NCI-H460 (cell line): ENCODE measurements at places on chromosomes 6 and 20.
A peak's percentile ranks its signal among the peaks of the same experiment; 100 is the strongest.

- peak; percentile 65 for DNase-seq
These were observed 108.2 kb upstream of the GMDS start for GRCh38 chr6:2353412-2354137.

DNA sequence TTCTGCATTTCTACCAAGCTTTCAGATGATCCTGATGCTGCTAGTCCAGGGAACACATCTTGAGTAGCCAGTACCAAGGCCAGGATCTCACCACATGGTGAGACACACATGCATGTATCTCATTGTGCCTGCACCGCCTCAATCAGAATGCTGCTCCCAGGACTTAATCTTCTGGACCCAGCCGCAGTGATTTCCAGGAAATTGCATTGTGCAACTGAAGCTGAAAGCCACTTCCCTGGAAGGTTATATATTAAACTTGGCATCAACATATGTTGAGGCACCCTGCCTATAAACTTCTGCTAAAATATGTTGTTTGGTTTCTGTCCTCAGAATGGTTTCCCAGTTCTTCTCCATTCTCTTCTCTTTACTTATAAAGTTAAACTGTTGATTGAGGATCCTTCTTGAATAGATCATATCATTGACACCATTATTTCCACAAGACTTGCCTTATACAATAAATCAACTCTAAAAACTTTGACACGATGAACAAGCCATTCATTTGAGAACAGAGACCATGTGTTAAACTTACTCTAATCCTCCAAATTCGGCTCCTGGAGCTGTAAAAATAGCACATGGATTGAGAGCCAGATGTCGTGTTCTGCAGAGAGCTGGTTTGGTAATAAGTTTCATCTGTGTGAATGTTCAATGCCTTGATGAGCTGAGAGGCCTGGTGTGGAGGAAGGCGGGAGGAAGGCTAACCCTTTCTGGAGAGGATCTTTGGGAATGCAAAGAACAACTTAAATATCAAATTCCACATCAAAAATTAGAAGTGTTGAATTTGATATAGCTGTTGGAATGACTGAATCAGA is 65.0 kb upstream of the PCSK2 start:
- no peak for DNase-seq

GRCh38 chr6:13413466-13413862 is 73.9 kb downstream of the GFOD1 start:
- no peak for DNase-seq

DNA sequence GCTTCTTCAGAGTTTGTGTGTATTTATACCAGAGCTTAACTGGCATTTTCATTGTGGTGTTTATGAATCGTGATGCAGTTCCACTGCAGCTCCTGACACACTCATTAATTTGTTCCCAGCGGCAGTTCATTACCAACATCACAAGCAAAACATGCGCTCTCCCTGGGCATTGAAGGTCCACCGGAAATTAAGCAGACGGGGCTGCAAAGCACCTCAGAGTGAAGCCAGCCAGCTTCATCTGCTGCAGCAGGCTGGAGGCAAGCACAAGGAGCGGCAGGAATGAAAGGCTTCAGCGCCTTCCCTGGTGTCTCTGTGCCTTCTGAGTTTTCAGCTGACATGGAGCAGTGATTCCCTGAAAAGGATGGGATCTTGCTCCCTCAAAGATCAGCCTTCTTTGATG is 246.0 kb upstream of the SPTLC3 start:
- no peak for DNase-seq

GRCh38 chr20:58715391-58715800 is 22.8 kb downstream of the NPEPL1 start:
- DNase-seq: no peak

DNA sequence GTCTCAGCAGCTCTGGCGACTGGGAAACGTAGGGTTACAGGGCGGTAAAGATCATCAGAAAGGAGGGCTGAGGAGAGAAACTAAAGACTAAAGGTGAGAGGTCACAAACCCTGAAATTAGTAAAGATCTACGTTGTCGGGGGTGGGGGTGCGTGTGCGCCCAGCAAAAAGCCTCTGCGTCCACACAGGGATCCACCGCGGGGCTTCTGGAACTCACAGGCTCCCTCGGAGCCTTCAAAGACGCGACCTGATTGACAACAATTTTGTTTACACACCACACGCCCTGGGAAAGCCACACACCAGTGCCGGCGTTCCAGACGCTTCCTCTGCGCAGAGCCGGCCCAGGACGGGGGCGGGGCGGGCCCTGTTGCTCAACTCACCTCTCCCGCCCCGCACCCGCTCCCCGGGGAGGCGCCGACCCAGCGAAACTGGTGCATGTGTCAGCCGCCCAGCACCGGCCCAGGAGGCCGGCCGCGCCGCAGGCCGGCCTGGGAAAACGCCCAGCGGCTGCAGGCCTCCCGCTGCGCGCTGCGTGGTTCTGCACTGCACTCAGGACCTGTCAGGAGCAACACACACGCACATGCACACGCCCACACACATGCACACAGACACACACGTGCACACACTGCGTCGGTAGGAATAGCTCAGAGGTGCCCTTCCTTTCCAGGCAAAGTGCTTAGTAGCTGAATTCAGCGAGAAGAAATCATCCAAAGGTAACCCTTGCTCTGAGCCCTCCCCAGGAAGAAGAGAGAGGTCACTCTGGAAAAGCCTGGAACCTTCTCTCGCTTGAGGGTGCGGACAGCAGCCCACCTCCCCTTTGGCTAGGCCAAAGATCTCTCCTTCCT is 57.2 kb upstream of the ARID1B start:
- DNase-seq: peak; percentile 85

- no peak for DNase-seq
These were observed 82.6 kb upstream of the CCDC167 start for GRCh38 chr6:37582306-37582705.

GRCh38 chr6:20334334-20334733 is 67.3 kb upstream of the E2F3 start:
- DNase-seq: no peak

GRCh38 chr6:158016571-158017383 is 35.1 kb downstream of the SYNJ2 start:
- no peak for DNase-seq

DNA sequence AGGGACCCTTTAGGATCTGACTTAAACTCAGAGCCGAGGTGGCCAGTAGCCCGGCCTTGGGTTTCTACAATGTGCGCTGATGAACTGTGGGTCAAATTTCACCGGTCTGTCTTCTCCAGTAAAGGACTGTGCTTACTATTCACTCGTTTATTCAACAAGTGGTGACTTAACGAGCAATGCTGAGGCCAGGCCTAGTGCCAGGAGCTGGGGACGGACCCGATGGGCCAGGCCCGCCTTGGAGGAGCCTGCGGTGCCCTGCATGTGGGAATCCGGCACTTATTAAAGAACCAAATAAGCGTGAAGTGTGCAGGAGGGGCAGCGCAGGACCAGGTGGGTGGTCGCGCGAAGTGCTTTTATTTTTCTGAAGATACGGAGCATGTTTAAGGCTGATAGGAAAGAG is 24.0 kb downstream of the CTCFL start:
- DNase-seq: no peak

- DNase-seq: no peak
These were observed 269.6 kb downstream of the KHDC1L start for GRCh38 chr6:72955666-72956065.

DNA sequence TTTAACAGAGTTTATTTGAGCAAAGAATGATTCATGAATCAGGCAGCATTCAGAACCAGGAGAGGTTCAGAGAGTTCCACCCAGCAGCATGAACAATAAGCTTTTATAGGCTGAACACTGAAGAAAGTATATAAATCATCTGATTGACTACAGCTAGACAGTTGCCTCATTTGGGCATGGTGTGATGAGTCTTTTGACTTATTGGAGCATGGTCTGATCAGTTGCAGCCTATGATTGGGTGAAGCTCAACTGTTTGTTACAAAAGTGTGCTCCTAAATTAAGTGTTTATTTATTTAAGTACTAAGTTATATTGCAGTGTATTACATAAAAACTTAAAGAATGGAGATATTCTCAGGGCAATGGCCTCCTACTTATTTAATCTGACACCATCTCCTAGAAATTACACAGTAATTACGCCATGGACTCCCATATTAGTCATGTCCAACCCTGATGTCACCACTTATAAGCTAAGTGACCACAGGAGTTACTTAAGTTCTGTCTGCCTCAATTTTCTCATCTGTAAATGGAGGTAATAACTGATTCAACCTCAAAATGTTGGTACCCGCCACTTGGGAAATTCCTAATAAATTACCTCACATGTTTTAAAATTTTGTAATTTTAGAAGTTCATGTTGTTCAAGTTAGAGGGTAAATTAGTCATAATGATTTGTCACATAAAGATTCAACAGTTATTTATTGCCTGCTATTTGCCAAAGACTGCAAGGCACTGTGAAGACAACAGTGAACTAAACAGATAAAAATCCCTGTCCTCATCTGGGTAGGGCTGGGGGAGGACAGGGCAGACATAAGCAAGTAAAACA is 15.2 kb upstream of the ROS1 start:
- peak; percentile 29 for DNase-seq

DNA sequence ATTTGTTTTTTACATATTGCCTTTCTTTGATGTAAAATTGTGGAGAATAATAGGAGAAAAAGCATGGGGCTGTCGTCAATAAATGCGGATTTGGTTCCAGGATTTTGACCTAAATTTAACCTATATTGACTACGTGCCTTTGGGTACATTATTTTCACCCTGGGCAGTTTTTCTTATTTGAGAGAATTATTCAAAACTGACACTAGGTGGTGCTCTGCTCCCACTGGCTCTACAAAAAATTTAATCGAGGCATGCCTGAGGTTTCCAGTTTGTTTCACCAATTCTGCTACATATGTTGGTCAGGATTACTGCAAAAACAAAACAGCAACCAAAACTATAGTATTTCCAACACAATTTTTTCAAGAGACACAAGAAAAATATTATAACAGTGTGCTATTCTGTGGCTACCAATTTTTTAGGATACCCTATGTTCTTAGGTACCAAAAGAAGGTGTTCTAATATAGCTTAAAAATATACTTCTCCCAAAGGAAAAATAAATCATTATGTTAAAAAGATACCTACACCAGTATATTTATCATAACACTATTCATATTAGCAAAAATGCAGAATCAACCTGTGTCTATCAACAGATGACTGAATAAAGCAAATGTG is 48.6 kb upstream of the FABP7 start:
- peak; percentile 27 for DNase-seq

- no peak for DNase-seq
These were observed 688 bp downstream of the COMMD7 start for GRCh38 chr20:32742322-32743236.

- peak; percentile 27 for DNase-seq
These were observed 174.9 kb upstream of the PRND start for GRCh38 chr20:4546786-4547185.

GRCh38 chr20:47648943-47649342 is 136.3 kb downstream of the SULF2 start:
- DNase-seq: no peak

GRCh38 chr6:16630026-16630643 is 131.1 kb downstream of the ATXN1 start:
- DNase-seq: no peak

DNA sequence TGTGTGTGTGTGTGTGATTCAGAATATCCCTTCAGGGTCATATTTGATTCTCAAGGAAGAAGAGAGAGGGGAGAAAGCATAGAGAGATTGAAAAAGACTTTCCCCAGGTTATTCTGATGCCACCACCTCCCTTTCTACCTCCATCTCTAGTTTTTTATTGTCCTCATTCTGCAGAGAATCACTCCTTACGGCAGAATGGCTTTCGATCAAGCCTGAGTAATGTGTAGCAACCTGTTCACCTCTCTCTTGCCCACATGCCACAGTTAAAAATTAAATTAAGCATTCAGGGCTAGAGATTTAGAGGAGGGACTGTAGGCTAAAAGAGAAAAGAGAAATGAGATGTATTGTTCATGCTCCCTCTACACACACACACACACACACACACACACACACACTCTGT is 18.1 kb downstream of the KLHL32 start:
- no peak for DNase-seq

DNA sequence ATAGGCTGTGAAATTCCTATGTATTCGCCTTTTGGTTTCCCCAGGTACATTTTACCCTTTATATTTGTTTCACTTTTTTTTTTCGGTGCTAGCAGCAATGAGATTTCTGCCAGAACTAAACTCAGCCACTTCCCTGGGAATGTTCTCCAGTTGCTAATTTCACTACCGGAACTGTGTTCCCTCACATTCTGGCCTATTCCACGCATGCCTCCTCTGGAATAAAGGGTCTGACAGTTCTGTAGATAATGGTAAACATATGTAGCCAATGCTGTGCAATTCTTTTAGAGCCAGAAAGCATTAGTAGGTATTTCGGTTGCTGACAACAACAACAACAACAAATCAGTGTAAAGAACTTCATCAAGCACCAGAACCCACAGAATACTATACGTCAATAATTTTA is 96.1 kb upstream of the TBX18 start:
- DNase-seq: no peak

DNA sequence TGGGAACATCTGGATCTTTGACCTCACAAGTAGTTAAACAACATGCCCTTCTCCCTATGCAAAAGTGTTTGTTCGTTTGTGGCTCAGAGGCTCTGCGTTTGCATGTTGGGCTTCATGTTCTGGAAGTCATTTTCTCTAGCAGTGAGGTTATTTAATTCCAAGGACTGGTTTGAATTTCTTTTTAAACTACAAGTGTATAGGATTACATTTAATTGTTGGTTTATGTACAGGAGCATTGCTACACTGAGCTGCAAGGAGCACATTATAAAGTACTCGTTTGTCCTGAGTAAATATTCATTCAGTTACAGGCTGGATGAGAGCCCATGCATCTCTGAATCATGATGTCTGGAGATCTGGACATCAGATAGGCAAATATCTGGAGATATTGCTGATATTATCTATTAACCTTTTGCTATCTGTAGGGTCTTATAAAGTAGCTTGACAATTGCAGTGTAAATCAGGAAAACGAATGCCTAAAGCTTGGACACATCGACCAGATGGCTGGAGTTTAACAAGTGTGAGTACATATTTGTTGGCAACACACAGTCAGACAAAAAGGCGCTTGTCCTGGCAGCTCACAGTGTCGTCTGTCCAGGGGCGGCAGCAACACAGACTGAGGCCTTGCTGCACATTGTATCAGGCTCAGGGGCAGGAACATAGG is 84.6 kb downstream of the PDE7B start:
- no peak for DNase-seq

DNA sequence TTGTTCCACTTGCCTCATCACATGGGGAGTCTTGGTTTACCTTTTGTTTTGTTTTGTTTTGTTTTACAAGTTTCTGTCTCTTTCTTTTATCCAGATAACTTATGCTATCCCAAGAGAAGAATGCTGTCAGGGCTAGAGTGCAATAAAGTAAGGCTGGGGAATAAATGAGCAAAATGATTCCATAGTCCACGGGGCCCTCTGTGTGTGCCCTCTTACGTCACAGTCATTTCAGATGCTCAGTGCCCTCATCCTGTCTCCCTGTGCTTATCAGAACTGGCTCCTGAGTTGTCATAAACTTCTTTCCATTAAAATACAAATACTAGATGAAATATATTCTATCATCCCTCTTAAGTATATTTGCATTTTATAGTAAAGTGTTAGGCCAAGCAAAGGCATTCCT is 30.8 kb upstream of the ENPP1 start:
- DNase-seq: no peak

GRCh38 chr6:38528196-38528965 is 111.3 kb downstream of the BTBD9 start:
- no peak for DNase-seq
